ENCODE measurements at places on chromosomes 5 and 9.

DNA sequence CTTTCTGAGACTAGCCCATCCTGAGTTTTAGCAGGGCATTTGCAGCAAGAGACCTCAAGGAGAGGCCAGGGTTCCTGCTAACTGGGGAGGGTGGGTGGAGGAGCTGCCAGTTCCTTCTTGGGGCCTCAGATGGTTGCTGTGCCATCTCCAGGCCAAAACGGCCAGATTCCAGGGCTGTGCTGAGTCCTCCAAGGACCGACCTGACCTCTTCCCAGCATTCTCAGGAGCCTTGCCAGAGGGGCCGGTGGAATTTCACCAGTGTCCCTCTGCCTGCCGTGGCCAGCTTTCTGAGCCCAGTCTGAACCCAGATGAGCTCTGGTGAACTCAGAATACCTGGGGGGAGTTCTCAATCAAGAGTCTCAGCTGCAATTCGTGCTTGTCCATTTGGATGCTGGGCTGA lies 54.3 kb downstream of the TSTD2 start:
- peak; percentile 75 for DNase-seq

GRCh38 chr5:118952992-118953651 lies 35.2 kb downstream of the DTWD2 start:
- DNase-seq = no peak

- no peak for DNase-seq
These were observed 84.5 kb upstream of the FREM1 start for GRCh38 chr9:14994738-14995137.

GRCh38 chr9:127021664-127022363 lies 100.6 kb downstream of the ANGPTL2 start:
- peak; percentile 88 for DNase-seq

GRCh38 chr9:38084556-38084880 lies 15.5 kb upstream of the SHB start:
- DNase-seq = no peak

DNA sequence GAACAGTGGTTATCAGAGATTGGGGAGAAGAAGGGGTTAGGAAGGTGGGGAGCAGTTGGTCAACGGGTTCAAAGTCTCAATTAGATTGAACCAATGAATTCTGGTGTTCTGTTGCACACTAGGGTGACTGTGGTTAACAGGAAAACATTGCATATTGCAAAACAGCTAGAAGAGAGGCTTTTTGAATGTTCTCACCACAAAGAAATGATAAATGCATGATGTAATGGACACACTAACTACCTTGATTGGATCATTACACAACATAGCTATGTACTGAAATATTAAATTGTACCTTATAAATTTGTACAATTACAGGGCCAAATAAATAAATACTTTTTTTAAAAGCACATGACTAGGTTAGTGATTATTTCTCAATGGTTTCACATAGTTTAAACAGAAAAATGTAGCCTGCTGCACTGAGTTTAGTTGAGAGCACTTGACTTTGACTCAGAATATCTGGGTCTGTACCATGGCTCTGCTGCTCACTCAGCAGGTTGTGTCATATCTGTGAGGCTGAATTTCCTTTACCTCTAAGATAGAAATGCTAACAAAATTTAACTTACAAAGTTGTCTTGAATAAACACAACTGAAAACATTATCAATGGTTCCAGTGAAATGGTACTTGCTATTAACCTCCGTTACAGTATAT lies 30.4 kb downstream of the NUDT12 start:
- DNase-seq = no peak

DNA sequence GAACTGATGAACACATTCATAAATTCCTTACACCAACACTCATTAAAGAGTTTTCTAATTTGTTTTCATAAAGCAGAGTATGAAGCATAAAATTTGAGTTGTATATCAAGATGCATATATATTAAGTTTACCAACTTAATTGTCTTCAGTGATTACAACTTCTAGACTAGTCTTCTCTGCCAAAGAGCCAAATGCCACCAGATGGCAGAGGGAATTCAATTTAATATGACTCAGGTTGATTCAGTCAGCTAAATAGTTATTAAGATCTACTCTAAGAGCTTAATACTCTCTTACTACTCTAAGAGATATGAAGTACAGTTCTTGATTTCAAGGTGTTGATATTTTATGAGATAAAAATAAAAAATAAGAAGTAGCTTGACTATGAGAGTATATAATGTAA lies 53.4 kb downstream of the CDH10 start:
- DNase-seq = peak; percentile 76

- no peak for DNase-seq
These were observed 130.9 kb upstream of the CHD1 start for GRCh38 chr5:99059685-99060084.

DNA sequence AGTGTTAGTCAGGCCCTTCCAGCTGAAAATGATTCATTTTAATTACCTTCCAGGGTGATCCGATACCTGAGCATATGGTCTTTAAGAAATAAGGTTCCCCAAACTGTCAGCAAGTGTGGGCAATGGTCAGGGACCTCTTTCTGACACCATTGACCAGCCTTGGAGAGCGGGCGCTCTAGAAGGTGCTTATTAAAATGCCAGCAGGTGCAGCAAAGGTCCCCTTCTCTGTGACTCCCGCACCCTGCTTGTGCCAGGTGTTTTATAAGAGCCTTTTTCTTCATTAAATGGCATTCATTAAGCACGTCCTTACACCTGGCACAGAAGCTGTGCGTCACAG lies 85.3 kb downstream of the MVB12B start:
- no peak for DNase-seq

- DNase-seq = no peak
These were observed 243.5 kb downstream of the ZSWIM6 start for GRCh38 chr5:61575581-61575980.

DNA sequence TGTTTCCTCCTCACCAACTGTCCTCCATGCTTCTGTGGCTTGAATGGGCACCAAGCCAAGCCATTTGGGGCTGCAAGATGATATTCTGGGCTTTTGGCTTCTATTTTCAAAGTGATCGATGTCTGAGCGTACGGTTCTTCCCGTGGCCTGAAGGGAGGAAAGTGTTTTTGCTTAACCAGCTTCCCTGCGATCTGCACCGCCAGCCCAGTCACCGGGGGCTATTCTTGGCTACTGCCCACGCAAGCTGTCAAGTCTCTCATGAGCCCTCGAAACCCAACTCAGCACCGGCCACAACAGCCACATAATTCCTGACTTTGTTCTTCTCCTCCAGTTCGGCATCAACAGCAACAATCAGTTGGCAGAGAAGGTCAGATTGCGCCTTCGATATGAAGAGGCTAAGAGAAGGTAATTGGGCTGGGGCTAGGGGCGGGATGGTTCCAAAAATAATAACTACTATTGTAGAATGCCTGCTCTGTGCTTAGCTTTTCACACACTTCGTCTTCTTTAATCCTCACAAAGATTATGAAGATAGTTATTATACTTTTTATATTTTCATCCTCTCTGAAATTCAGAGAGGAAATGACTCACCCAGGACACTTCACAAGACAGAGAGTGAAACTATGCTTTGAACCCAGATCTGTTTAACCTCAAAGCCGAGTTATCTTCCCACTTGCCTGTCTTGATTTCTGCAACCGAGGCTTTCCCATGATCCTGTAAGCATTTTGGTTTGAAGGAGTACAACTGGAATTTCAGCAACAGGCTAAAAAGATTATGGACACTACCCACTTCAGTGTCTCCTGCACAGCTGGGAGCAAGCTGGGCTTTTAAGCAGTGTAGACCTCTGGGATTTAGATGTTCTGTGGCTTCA lies 76.4 kb upstream of the RARS1 start:
- no peak for DNase-seq

GRCh38 chr5:54807421-54807820 lies 178.0 kb downstream of the ESM1 start:
- DNase-seq = no peak

GRCh38 chr5:18507114-18507513 lies 872.9 kb downstream of the TAF11L14 start:
- DNase-seq = no peak

- DNase-seq = no peak
These were observed 48.2 kb upstream of the ZNF169 start for GRCh38 chr9:94210616-94211603.

DNA sequence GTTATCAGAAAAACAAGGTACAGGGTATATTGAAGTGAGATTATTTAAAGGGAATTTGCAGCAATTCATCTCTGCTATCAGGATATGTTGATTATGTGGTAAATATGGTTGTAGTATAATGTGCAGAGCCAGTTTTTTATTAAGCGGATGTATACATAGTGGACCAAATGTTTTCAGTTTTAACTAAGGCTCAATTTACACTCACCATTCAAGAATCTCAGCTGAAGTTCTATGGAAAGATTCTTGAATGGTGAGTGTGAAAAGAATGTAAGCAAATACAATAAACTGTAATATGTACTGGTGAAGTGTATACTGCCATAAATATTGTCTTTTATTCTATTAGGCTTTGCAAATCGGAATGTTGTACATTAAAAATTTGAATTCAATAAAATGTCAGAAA lies 895.9 kb upstream of the CDH10 start:
- DNase-seq = no peak

DNA sequence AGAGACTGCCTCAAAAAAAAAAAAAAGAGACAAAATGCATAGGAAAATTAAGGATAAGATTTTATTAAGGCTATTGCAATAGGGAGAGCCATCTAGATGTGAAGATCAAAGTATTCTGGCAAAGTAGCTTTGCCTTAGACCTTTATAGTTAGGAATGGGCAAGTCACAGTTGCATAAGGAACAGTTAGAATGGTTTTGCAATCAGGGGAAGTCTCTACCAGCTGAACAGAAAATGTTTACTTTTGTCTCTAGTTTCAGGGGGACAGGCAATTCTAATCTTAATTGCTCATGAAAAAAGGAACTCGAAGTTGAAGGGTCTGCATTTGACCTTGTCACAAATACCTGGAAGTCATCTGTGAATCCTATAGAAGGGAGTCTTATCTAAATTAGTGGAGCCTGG lies 13.1 kb upstream of the ATP6V1G1 start:
- no peak for DNase-seq
